NCI-H1092 (cell line): ENCODE measurements at places on chromosomes 16 and 17.

- no peak for DNase-seq
Measured at GRCh38 chr16:19524616-19525384, 1.1 kb downstream of the CCP110 start.

DNA sequence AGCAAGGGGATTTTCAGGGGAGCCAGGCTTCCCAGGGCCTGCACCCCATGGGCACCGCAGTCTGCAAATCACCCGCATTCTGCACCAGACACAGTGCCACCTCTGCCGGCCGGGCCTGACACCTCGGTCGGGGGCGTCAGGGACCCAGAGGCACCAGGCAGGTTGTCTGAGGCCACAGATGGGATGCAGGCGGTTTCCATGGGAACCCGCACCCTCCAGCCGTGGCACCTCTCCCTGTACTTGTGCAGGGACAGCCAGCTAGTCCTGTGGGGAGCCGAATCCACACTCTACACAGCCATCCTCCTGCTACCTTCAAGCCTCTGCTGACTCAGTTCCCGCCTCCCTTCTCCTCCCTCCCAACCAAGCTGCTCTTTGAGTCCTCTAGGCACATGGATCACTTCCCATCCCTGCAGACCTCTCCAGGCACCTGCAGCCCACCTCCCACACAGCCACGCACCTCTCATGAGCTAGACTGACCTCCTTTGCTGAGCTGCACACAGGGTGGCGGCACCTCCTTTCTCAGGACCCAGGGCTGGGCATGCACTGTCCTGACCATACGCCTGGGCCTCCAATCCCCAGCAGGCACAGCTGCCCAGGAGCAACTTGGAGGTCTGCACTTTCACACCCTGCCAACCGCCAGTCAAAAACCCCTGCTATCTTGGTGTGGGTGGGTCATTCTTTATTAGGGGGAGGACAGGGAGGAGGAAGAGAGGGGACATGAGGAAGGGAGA lies 119.5 kb downstream of the C16orf78 start:
- DNase-seq, result no peak

- DNase-seq, result peak; percentile 27
Measured at GRCh38 chr16:14564861-14565687, 65.0 kb downstream of the PARN start.

DNA sequence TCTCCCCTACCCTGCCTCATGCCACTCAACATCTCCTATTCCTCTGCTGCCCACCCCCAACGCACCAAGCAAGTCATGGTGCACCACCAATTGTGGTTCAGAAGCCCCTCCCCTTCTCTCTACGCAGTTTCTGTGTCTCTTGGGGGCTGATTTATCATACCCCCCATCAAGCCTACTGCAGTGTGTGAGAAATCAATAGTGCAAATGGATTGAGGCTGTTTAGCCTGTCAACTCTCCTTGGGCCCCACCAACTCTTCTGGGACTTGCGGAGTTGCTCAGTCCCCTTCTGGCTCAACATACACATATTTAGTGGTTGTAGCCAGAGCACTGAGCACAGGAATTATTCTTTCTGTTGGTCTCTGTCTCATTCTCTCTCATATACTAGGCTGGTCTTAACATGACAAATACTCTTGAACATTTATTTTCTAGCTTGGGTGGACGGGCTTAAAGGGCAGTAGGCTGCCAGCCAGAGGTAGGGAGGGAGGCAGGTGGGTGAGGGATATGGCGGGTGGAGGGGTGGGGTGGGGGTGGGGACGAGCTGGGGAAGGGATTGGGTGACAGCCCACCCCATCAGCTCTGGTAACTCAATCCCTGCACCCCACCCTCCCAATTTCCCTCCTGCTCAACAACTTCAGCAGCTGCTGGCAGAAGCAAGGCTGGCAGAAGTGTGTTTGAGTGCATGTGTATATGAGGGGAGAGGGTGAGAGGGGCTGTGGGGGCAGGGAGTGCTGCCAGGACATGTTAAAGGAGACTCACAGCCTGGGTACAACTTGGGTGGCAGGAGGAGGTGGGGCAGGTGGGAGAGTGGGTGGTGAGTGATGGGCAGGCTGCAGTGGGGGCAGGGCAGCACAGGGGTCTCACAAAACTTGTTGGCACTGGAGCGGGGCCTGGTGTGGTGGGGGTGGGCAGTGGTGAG lies 4.9 kb downstream of the RARA start:
- DNase-seq, result peak; percentile 78

DNA sequence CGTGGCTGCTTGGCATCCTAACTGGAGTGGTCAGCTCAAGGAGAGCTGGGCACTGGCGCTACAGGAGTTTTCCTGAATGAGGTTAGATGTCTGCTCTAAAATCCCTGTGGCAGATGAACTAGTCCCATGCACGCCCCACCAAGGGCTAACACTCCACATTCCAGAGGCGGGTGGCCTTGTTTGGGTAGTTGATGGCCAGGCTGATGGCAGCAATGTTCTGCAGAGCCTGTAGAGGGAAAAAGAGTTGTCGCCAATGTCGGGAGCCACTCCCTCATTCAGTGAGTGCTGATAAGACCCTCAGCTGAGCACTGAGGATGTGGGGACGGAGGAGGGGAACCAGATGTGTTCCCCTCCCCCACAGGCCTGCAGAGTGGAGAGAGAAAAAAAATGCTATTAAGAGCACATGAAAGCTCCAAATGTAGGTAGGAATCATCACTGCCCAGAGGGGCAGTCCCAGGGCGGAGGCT lies 42.5 kb upstream of the ATP2A3 start:
- DNase-seq, result no peak

DNA sequence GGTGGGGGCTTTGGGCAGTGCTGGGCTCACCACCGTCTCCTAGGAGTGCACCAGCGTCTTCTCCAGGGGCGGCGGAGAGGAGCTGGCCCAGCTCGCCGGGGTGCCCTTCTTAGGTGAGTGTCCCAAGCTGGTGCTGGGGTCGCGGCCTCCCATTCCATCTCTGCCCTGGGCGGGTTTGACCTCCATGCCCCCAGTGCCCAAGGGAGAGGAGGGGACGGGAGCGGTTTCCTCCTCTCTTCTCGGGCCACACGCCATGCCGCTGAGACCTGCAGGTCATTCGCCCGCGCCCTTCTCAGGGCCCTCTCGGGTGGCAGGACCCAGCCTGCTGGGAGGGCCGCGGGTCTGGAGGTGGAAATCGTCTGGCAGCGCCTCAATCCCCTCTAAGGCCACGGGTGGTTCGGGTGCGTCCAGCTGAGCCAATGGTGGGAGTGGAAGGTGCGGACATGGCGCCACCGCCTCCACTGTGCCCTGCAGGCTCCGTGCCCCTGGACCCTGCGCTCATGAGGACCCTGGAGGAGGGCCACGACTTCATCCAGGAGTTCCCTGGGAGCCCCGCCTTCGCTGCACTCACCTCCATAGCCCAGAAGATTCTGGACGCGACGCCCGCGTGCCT lies 5.3 kb downstream of the IGFALS start:
- DNase-seq, result no peak

- peak; percentile 34 for DNase-seq
Measured at GRCh38 chr16:1331712-1332617, 1.5 kb upstream of the BAIAP3 start.

DNA sequence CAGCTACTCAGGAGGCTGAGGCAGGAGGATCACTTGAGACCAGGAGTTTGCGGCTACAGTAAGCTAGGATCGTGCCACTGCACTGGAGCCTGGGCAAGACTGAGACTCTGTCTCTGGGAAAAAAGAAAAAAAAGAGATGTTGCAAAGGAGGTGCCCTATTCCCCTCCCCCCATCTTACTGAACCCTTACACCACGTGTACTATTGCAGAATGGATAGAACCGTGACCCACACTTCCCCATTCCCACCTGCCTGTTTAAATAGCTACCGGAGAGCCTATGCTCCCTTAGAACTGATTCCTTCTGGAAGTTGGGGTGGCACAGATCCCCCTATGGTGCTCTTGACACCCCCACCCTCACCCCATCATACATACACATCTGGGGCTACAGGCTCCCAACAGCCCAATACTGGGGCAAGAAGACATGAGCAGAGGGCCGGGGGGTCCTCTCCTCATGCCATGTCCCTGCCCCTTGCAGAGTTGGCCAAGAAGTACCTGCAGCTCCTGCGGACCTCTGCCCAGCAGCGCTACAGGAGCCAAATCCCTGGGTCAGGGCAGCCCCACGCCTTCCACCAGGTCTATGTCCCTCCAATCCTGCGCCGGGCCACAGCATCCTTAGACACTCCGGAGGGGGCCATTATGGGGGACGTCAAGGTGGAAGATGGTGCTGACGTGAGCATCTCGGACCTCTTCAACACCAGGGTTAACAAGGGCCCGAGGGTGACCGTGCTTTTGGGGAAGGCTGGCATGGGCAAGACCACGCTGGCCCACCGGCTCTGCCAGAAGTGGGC lies 35.7 kb downstream of the NLRC5 start:
- no peak for DNase-seq

DNA sequence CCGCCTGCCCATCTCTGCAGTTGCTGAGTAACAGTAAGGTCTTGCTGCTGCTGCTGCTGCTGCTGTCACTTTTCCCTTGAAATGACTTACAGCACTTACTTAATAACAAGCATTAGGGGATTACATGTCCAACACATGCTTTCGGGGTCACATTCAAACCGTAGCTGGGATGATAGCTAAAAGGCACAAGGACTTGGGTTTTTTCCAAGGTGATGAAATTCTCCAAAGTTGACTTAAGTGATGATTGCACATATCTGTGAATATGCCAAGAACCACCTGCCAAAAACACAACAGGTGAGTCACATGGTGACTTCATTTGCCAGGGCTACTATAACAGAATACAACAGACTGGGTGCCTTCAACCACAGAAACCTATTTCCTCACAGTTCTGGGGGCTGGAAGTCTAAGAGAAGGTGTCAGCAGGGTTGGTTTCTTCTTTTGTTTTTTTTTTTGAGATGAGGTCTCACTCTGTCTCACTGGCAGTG lies 121.9 kb upstream of the TNRC6C start:
- no peak for DNase-seq

DNA sequence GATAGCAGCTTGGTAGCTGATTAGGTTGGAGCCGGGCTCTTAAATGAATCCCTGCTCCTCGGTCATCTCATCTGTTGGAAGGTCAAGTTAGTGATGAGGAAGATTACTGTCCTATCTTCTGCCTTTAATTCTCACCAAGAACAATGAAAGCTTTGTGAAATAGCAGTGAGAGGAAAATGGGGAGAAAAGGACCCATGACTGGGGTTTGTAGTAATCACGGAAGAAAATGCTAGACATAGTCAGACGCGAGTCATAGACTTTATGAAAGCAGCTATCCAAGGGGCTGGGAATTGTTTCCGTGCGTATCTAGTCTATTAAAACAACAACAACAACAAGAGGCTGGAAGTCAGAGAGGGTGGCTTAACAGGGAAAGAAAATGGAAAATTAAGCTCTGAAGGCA lies 18.3 kb downstream of the PIK3R5 start:
- no peak for DNase-seq

DNA sequence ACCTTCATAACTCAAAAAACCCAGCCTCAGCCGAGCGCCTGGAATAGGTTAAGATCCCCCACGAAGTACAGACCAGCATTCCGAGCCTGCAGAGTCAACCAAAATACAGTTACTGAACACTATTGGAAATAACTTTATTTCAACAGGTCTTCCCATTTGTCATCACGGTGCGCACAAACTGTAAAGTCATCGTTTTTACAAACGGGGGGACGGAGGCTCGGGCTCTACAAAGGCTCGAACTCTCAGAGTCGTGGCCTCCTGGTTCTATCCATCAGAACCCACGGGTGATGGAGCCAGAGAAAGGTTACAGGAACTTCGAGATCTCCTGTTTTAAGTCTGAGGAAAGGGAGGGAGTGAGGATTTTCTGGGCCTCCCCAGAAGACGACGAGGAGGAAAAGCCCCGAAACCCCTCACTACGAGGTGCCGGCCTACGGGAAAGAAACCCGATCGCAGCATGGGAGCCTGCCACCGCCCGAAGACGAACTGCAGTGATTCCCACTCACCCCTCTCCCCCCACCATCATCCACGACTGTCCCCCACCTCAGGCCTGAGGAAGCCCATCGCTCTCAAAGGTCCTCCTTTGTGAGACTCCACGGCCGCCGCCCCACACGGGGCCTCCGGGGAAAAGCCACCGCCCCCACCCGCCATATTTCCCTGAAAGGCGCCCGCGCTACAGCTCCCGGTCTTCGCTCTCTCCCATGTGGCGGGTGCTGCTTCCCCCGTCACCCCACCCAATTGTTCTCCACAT lies 917 bp downstream of the YWHAE start:
- no peak for DNase-seq

DNA sequence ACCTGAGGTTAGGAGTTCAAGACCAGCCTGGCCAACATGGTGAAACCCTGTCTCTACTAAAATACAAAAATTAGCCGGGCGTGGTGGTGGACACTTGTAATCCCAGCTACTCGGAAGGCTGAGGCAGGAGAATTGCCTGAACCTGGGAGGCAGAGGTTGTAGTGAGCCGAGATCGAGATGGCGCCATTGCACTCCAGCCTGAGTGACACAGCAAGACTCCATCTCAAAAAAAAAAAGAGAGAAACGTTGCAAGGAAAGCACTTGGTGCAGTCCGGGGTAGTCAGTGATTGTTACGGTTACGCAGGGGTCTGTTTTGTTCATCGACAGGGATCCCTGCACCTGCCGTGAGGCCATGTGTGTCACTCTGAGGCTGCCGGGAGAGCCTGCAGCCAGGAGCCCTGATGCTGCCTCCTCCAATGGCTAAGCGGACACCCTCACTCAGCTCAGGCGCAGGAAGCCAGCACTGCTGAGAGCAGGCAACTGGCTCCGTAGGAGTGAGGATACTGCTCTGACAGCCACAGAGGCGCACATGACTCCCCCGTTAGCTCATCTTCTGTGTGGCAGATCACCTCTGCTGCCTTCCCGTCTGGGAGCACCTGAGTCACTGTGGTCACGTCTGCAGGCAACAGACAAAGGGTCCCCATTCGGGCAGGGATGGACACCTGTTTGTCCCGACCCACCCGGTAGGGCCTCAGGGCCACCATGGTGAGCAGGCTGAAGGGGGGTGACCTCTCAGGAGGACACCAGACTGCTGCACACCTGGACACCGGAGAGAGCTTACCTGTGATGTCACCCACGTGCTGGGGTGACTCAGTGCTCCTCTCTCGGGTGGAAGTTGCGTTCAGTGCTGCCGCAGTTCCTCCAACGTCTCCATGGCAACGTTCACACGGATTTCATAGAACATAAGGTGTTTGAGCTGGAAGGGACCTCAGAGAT lies 5.2 kb upstream of the RAB26 start:
- DNase-seq, result no peak

DNA sequence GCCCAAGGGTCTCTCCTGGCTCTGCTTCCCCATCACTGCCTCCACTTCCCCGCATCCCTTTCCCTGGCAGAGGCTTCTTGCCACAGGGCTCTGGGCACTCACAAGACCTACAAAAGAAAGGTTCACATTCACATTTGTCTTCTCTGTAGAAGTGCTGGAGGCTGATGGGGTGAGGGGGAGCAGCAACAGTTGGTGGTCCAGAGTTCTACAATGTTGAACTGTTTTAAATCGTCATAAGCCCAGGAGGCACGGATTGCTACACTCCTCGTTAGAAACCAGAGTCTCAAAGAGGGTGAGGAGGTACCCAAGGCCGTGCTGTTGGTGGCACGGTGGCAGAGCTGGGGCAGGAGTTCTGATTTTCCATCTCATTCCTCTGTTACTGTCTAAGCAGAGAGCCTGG lies 5.8 kb upstream of the RAI1 start:
- DNase-seq, result no peak

GRCh38 chr17:62665599-62665998 lies 38.1 kb downstream of the MRC2 start:
- no peak for DNase-seq

- no peak for DNase-seq
Measured at GRCh38 chr16:53048139-53048915, 4.4 kb downstream of the CHD9NB start.

GRCh38 chr17:42563543-42563942 lies 1.6 kb downstream of the COASY start:
- DNase-seq, result no peak

- no peak for DNase-seq
Measured at GRCh38 chr16:22912654-22913053, 98.7 kb downstream of the HS3ST2 start.
